ENCODE measurements at places on chromosomes 7 and 10.

DNA sequence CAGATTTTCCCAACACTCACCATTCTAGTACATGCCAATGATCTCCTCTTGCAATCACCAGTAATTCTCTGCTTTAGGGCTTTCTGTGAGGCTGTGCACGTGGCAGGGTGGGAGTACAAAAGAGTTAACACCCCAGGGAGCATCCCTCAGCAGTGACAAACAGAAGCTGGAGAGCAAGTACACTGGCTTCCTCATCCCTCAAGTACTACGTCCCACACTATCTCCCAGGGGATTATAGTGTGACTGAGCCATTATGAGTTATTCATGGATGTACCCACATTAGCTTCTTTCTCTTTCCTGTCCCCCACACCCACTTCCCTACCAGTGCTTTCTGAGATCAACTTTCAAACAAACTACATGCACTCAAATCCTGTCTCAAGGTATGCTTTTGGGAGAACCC is 1216.5 kb upstream of the AUTS2 start:
- DNase-seq, result no peak

DNA sequence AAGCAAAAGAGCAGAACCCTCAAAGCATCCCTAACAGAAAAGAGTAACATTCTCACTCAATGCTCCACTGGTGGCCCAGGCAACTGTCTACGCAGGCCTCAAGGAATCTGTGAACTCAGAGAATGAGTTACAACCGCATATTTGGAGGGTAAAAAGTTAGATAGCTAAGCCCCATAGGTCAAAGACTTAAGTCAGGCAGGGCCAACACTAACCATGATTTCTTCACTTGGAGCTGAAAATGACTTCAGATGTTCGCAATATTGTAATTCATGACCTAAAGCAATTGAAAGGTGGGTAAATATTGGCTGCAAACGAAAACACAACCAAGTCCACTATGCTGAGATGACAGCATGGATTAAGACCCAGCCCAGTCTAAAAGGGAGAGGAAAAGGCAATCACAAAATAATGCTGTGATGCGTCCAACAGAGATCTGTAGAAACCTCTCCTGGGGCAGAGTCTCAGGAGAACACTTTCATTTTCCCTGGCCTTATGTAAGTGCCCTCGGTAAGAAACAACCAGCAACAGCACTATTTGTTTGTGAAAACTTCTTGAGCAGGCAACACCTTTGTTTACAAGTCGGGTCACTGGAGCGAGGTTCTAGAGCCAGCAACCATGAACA is 176.5 kb downstream of the TNS3 start:
- no peak for DNase-seq

DNA sequence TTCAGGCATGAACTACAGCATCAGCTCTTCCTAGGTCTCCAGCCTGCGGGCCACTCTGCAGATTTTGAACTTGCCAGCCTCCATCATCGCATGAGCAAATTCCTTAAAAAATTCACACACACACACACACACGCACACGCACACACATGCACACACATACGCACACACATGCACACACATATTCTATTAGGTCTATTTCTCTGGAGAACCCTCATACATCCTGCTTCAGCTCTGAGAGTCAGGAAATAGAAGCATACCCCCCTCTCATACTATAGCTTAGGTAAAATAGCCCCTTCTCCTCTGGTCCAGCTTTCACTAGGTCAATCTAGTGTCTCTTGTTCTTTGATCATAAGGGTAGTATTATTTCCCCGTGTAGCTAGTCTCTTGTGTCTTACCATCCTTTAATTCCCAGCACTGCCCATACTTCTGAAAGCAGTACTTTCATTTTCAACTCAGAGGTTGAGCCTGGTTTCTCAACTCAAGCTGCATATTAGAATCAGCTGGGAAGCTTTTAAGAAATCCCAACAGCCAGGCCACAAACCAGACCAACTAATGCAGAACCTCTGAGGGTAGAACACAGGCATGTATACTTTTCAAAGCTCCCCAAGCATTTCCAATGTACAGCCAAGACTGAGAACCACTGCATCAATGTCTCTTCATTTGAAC is 30.9 kb upstream of the ITGB8 start:
- DNase-seq, result no peak

DNA sequence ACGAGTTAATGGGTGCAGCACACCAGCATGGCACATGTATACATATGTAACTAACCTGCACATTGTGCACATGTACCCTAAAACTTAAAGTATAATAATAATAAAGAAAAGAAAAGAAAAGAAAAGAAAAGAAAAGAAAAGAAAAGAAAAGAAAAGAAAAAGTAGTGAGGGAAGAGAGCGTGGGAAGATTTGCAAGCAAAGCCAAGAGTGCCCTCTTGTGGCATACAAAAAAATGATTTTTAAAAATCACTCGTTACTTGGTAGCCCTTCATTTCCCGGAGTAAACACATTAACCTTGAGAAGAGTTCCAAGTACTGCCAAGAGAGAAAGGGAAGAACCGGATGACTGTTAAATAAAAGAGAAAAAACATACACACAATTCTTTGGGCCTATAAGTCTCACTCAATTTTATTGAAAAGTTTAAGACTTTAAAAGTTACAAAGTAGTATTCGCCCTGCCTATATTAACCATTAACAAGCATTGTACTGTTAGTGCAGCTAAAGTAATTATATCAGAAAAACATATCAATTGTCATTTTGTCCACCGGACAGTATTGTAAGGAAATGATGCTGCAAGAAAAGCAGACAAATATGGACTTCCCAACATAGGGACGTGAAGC is 6.2 kb upstream of the CH25H start:
- no peak for DNase-seq

DNA sequence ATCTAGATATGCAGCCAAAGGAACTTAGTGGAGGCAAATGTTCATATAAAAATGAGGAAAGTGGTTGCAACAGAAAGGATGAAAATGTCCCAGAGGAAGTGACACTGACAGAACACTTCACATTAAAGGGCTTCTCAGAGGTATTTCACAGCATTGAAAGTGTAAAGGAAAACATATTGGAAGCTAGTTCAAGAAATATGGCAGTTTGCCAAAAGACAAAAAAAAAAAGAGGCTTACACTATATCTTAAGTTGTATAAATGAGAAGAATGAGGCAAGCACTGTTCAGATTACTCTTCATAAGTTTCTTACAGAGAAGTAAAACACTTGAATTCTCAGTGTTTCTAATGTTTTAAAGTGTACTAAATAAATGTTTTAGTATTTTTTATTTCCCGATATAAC is 20.1 kb downstream of the RUNDC3B start:
- no peak for DNase-seq

GRCh38 chr10:76456197-76456596 is 1024.8 kb downstream of the LRMDA start:
- DNase-seq, result no peak

DNA sequence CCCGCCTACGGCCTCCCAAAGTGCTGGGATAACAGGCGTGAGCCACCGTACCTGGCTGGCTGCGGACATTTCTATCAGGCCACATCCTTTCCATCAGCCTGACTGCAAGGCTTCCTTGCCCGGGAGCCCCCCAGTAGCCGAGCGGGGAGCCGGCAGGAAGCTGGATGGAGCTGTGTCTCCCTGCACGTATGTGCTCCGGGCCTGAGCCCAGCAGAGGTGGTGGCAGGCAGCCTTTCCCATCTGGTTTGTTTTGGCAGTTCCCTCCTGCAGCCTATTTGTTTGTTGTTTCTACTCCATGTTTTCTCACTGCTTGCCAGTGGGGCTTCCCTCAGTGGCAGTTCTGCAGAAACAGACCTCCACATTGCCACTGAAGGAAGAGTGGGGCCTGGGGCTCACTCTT is 5.4 kb downstream of the POP7 start:
- DNase-seq, result no peak

GRCh38 chr7:152006336-152006735 is 19.1 kb upstream of the GALNT11 start:
- DNase-seq, result no peak

DNA sequence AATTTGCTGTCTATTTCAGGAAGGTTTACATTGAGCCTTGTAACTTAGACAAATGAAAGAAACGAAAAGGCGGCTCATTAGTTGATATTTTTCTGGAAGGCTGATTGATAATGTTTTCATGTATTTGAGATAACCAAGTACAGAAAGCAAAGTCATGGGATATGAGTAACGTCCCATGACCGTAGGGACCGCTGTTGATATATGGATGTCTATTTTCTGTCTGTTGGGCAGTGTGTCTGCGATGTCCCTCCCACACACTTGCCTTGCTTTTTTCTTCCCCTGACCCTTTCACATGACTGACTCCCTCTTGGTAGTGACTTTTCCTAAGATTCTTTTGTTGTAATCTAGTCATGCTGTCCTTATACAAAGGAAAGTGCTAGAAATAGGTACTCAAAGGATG is 57.0 kb upstream of the GPR158 start:
- DNase-seq, result no peak

- DNase-seq, result no peak
These were observed 24.0 kb downstream of the COBL start for GRCh38 chr7:51292596-51292995.

GRCh38 chr10:92493362-92493761 is 80.5 kb downstream of the IDE start:
- no peak for DNase-seq

GRCh38 chr10:129662426-129662825 is 195.4 kb downstream of the MGMT start:
- DNase-seq, result no peak

- DNase-seq, result no peak
These were observed 6.3 kb upstream of the NEUROG3 start for GRCh38 chr10:69579464-69580060.

GRCh38 chr10:89490596-89491335 is 44.6 kb downstream of the SLC16A12 start:
- DNase-seq, result no peak

GRCh38 chr7:7122701-7123281 is 59.6 kb upstream of the C1GALT1 start:
- DNase-seq, result no peak

- no peak for DNase-seq
These were observed 56.4 kb downstream of the HIPK2 start for GRCh38 chr7:139721417-139721816.

DNA sequence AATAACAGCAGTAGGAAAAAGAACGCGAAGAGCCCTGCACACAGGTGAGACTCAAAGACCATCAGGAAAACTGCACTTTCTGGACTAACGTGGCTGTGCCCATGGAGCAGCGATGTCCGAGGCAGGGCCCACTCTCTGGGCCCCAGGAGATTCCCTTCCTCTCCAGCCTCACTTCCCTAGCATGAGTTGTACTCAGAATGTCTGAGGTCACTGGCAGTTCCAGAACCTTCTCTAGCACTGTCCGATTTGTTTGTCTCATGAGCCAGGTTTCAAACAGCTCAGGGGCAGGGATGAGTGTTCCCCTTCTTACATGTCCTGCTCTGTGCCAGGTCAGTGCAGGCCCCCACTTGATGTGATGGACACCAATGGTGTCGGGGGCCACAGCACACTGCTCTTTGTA is 484.2 kb downstream of the PTPRN2 start:
- no peak for DNase-seq

GRCh38 chr7:108078211-108078673 is 51.9 kb downstream of the LAMB4 start:
- no peak for DNase-seq

DNA sequence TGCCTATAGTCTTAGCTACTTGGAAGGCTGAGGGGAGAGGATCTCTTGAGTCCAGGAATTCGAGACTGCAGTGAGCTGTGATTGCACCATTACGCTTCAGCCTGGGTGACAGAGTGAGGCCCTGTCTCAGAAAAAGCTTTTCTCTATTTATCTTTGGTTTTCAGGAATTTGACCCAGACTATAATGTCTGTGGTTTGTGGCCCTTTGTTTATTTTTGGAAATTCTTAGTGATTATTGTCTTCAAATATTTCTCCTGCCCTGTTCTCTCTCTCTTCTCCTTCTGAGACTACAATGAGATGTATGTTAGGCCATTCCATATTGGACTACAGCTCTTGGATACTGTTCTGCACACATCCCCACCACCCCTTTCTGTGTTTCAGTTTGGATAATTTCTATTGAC is 4.7 kb downstream of the MUC12 start:
- no peak for DNase-seq

- DNase-seq, result no peak
These were observed 6.4 kb downstream of the LFNG start for GRCh38 chr7:2525658-2526630.

- no peak for DNase-seq
These were observed 1094.0 kb downstream of the KCNMA1 start for GRCh38 chr10:76543655-76544054.

DNA sequence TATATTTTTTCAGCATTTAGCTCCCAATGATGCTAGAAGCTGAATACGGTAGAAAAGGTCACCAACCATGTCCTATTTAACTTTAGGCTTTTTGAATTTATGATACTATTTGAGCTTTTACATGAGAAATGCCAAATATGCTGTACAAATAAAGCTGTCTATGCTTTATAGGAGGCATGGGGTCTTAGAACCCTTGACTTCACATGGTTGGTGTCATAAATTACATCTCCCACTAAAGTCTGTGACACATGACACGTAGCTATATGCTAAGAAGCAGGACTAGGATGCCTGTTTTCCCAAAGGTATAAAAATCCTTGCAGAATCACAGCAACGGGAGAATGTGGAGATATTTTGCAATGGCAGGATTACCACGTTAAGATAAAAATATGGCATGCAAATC is 960.4 kb downstream of the PCDH15 start:
- DNase-seq, result no peak

DNA sequence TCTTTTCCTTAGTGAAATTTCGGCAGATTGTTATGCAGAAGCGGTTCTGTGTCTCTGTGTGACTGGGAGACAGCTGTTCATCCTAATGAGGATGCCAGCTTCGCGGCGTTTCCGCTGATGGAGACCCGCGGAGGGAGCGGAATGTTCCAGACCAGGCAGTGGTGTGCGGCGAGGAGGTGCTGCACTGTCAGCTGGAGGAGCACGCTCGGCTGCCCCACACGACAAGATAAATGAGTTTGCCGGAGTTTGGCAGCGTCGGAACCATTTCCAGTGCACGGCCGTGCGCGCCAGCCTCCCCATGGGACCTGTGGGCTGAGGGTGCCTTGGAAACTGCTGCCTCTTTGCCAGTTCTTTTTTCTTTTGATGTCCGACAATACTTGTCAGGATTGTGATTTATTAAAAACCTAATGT is 64.6 kb downstream of the WDR37 start:
- DNase-seq, result no peak

DNA sequence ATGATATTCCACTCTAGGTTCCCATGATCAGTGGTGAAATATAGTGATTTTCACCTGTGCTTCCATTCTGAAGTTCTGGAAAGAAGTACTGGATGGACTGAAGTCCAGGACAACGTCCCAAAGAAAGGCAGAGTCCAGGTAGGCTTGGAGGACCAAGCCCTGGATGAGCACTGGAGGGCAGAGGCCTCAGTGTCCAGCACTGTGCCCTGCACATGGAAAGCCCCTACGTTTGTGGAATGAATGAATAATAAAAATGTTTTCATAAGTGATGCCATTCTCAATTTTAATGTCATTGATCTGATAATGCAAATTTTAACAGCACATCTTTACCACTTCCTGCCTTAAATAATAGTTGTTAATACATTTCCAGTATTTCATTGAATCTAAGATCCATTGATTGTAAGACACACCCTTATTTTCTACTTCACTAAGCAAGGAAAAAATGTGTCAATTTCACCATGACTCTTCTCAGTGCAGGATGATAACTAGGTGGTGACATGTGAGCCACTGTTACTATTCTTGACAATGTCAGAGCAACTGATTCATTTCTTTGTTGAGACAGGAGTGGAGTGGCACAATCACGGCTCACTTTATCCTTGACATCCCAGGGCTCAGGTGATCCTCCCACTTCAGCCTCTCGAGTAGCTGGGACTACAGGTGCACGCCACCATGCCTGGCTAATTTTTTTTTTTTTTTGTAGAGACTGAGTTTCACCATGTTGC is 35.2 kb downstream of the ZNF783 start:
- DNase-seq, result no peak

- DNase-seq, result no peak
These were observed 21.9 kb downstream of the ADCYAP1R1 start for GRCh38 chr7:31074120-31074383.

GRCh38 chr10:31709028-31709427 is 219.6 kb downstream of the ARHGAP12 start:
- DNase-seq, result no peak

All from Right ventricle myocardium inferior (tissue), 1 donor.